Esophagus muscularis mucosa (tissue), 4 donors: ENCODE measurements at places on chromosomes 7 and 10. TPM values are rescaled to one million over a fixed set of nuclear protein-coding genes. Genes with fewer than 3 reads are reported as not detected.
A peak's percentile ranks its signal among the peaks of the same experiment; 100 is the strongest.

GRCh38 chr10:49131507-49132361 is 2.1 kb downstream of the FAM170B start:
- no peak for DNase-seq

GRCh38 chr7:139034855-139035585 is 822 bp downstream of the ZC3HAV1L start:
- no peak for DNase-seq

DNA sequence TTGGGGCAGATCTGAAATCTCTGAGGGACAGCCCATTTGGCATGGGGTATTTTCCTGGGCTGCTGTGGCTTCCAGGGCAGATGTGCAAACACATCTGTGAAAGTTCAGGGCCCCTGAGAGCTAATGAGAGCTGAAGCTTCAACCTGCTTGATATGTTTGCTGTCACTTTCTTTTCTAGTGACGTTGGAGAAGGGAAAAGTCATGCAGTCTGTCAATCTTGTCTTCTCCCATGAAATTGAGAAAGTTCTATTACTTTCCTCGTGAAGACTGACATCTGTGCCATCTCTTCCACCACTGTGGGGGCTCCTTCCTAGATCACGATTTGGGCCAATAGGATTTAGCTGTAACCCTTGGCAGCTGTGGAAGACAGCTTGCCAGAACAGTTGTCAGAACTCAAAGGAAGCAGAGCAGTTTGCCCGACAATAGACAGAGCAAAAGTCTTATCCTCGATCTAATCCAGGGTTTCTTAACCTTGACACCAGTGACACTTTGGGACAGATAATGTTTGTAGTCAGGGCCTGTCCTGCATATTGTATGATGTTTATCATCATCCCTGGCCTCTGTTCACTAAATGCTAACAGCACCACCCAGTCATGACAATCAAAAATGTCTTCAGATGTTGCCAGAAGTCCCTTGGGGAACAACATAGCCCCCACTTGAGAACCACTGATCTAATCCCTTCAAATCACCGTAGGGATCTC is 586.5 kb downstream of the LRMDA start:
- DNase-seq: no peak

DNA sequence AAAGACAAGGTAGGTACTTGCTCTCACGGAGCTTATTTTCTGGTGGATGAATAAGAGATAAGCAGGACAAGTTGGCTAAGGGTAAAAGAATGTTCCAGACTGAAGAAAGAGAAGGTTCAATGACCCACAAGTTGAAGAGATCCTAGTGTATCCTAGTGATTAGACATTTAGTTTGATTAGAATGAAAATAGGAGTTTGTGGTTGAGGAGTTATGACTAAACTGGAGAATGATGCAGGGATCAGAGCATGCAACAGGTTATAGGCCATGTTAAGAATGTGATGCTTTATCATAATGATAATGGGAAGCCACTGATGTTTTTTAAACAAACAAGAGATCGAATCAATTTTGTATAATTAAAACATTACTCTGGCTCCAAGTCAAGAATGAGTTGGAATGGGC is 357.2 kb downstream of the HPSE2 start:
- DNase-seq: no peak

- DNase-seq: no peak
Observed at GRCh38 chr7:76392531-76393115, 16.9 kb downstream of the SSC4D start.

DNA sequence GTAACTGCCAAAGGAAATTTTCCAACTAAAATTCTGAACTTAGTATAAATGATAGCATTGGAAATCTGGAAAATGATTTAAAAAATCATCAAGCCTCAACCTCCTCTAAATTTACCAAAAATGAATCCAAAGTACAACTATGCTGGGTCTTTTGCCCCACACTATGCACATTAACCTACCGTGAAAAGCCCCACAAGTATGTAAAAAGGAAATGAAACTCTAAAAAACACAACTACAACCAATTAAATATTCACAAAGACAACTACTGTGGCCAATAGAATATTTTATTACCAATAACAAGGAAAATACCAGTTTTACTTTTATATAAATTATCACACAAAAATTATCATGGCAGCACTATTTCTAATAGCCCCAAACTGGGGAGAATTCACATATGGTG is 19.3 kb downstream of the EIF3A start:
- no peak for DNase-seq

GRCh38 chr10:117552156-117552631 is 9.6 kb downstream of the EMX2 start:
- DNase-seq: no peak

- DNase-seq: no peak
Observed at GRCh38 chr10:120799849-120800248, 51.3 kb upstream of the WDR11 start.

GRCh38 chr7:1124816-1125602 is 35.0 kb downstream of the ZFAND2A start:
- DNase-seq: no peak

- DNase-seq: no peak
Observed at GRCh38 chr7:54831644-54832095, 72.7 kb upstream of the SEC61G start.

DNA sequence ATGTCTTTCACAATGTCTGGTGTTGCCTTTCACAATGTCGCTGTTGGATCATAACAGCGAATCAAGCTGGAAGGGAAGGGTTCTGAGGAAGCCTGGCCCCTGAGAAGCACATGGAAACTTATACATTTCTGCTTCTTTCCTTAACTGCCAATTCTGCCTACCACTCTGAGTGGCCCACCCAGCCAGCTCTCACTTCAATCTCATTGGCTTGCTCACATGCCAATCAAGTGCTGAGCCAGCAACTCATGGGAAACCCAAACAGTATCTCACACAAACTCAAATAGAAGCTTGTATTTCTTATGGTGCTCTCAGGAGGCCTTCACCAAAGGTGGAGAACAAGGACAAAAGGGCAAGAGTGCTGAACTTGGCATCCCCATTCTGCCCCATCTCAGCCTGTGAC is 117.4 kb upstream of the GPR26 start:
- peak; percentile 42 for DNase-seq

DNA sequence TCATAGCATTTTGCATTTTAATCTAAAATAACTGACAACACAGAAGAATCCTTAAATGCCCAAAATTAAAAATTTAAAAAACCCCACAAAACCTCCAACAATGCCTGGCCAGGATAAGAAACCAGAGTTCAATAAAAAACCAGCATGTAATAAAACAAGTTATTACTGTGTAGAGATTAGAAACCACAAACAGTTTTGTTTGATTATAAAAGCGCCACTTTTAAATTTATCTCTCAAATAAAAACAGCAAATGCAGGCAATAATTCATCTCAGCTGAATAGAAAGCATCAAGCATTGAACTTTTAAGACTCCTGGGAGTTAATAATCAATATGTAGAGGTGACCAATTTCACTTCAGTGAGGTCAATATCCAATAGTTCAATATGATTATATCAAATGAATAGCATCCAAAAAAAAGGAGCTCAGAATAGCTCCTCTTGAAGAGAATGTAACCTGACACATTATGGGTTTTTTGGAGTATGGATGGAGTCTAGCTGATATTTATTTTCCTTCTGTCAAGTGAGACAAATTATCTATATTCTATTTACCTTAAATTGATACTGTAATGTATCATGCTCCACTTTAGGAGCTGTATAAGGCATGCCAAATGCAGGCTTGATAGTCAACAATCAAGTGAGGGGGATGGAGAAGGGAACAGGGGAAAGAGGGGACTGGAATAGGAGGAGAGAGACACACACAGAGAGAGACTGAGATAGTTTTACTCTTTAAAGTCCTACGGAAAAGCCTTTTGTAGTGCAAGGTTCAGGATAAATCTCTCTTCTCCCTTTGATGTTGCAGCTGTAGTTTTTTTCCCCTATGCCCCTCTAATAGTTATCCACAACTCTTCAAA is 130.9 kb downstream of the RSU1 start:
- DNase-seq: no peak

- DNase-seq: peak; percentile 92
Observed at GRCh38 chr7:73557397-73558257, at the start of gene BCL7B. Gene BCL7B, minus strand, starts transcription at chr7:73557690. Its CDS starts 112 bp downstream, at chr7:73557578.

- DNase-seq: no peak
Observed at GRCh38 chr10:1343176-1343575, 287.0 kb downstream of the WDR37 start.

- DNase-seq: no peak
Observed at GRCh38 chr10:29555091-29555745, 79.6 kb downstream of the SVIL start.

- no peak for DNase-seq
Observed at GRCh38 chr7:41942468-41943093, 239.7 kb upstream of the INHBA start.

- DNase-seq: no peak
Observed at GRCh38 chr10:93550606-93551005, 15.9 kb upstream of the FFAR4 start.

DNA sequence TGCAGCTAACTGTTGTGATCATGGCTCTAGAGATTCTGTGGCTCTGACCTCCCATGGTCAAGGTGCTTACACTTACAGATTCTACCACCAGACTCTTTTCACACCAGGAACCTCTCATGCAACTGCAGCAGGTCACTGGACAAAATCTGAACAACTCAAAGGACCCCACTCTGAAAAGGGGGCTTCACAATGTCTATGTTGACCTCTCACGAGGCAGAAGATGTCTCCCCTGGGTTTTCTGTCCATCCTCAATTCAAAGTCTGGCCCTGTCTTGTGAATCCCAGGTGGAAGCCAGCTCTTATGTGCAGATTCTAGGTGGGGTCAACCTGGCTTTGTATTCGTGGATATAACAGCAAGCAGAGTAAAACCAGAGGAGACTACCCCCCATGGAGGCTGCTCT is 118.6 kb upstream of the ZNF479 start:
- peak; percentile 70 for DNase-seq

DNA sequence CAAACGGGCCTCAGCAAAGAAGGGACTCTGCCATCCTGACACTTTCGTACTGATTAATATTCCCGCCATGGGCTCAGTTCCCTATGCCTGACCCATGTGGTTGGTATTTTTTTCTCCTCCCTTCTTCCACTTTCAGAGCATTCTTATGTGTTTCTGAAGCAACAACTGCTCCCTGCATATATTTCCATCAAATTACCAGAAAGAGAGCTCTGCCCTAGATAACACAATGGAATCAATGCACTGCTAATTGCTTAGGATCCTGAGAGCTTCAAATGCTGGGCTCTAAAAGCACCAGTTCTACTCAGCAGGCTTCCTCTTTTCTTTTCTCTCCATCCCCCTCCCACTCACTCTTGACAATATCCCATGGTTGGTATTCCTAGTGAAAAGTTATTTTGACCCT is 5.3 kb downstream of the TECTB start:
- no peak for DNase-seq

- DNase-seq: no peak
Observed at GRCh38 chr7:40230101-40230500, 95.3 kb downstream of the SUGCT start.

DNA sequence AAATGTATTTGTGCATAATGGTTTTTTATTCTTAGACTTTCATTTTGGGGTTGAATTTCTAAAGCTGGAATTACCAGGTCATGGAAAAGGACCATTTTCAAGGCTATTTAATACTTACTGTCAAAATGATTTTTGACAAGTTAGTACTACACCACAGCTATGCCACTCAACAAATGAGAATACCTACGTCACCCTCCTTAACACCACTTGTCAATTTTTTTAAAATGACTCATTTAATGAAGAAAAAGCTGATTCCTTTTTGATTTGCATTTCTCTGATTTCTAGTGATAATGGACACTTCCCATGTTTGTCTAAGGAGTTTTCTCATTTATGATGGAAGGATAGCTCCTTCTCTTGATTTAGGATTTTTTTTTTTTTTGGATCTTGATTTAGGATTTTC is 63.3 kb downstream of the VSTM4 start:
- DNase-seq: no peak

- DNase-seq: no peak
Observed at GRCh38 chr10:29620112-29620690, 14.6 kb downstream of the SVIL start.

- DNase-seq: no peak
Observed at GRCh38 chr7:44157116-44158080, 16.3 kb upstream of the MYL7 start.

- DNase-seq: peak; percentile 31
Observed at GRCh38 chr10:94105226-94105625, 111.5 kb downstream of the PLCE1 start.

DNA sequence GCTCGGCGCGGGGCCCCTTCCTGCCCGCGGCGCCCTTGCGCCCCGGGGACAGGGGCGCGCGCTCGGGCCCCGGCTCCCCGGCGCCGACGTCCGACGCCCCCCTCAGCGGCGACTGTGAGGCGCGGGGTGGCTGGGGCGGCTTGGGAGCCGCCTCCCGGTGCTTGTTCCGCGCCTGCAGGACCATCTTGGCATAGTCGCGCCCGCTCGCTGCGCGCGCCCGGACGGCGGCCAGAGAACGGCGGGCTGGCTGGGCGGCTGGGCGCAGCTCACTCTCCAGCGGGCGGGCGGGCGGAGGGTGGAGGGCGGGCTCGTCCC is at the start of gene DPY19L1:
Gene DPY19L1, minus strand, starts transcription at position 275 of the 315 bp plus-strand sequence. Its CDS starts 91 bp downstream, at position 184.
- no peak for DNase-seq

DNA sequence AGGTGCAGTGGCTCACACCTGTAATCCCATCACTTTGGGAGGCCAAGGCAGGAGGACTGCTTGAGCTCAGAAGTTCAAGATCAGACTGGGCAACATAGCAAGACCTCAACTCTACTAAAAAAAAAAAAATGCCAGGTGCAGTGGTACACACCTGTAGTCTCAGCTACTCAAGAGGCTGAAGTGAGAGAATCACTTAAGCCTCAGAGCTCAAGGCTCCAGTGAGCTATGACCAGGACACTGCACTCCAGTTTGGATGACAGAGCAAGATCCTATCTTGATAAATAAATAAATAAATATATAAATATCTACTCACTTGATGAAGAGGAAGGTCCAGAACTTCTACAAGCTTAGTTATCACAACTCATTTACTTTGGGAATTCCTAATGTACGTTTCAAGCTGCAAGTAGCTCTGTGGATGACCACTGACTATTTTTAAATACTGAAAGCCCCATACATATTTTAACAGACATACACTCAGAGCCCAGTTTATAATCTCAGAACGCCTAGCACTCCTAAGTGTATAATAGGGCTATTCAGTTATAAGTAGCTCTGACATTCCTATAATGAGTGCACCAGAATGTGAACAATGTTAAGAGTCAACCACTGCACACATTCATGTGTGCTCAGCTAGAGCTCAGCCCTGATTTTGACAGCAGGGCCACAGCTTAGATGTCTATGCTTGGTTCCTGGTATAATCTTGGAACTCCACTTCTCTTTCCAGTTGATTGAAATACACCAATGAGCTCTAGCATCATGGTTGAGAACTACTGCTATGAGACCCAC is 119.1 kb downstream of the CUBN start:
- no peak for DNase-seq

DNA sequence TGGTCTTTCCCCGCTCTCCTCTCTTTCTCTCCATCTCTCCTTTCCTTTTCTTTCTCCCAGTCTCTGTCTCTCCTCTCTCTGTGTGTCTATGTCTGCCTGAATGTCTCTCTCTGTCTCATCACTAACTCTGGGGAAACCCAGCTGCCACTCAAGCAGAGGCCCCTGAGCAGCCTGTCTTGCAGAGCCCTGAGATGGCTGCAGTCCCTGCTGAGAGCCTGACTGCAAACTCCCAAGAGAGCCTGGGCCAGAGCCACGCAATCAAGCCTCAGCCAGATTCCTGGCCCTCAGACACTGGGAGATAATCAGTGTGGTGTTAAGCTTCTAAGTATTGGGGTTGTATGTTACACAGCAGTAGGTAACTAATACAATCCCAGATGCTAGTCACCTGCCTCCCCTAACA is 91.5 kb downstream of the PAXIP1 start:
- DNase-seq: no peak

- DNase-seq: no peak
Observed at GRCh38 chr10:28111712-28112111, 112.8 kb upstream of the ODAD2 start.

Gene TSPAN12
- total RNA-seq: 7.1 TPM

Gene UBE2H
- total RNA-seq: 68.3 TPM

Gene FAM25G
- not detected for total RNA-seq

Gene SLC13A1
- total RNA-seq: not detected

Gene PDE6C
- not detected for total RNA-seq

Gene SCIN
- 0.83 TPM for total RNA-seq
